Effector memory CD4-positive, alpha-beta T cell (primary cell): ENCODE measurements at places on chromosomes 2 and 18.

GRCh38 chr2:10097352-10098148 lies 17.3 kb upstream of the CYS1 start:
- DNase-seq = no peak

GRCh38 chr18:45156946-45157345 lies 458.3 kb upstream of the SLC14A2 start:
- no peak for DNase-seq

GRCh38 chr2:41595240-41595639 lies 452.6 kb upstream of the PKDCC start:
- no peak for DNase-seq

DNA sequence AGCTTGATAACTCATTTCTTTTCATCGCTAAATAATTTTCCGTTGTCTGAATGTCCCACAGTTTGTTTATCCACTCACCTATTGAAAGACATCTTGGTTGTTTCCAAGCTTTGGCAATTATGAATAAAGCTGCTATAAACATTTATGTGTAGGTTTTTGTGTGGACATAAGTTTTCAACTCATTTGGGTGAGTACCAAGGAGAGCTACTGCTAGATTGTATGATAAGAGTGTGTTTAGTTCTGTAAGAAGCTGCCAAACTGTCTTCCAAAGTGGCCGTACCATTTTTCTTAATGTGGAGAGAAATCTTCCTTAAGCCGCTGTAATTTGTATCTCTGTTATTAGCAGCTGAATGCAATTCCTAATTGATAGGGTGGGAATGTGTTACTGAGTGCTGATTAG lies 11.4 kb upstream of the CTIF start:
- no peak for DNase-seq

DNA sequence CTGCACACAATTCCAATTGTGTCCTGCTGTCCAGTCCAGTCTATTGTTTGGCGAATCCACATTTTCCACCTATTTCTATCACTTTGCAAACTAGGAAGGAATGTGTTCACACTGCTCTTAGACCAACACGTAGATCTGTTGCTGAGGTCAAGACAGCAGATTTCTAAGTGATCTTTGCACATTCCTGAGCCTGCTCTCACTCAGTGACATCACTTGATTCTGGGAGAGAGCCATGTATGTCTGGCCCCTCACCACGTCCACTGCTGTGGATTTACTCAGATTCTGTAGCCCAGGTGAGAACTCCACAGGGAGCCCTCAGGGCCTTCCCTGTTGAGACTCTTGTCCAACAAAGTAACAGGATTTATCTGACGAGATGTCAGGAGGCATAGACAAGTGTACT lies 317.2 kb downstream of the TSN start:
- DNase-seq = no peak

- peak; percentile 69 for DNase-seq
Measured at GRCh38 chr2:96116424-96116878, at the start of gene ADRA2B. Gene ADRA2B, minus strand, starts transcription at chr2:96116571. Its CDS starts 422 bp downstream, at chr2:96116149.

DNA sequence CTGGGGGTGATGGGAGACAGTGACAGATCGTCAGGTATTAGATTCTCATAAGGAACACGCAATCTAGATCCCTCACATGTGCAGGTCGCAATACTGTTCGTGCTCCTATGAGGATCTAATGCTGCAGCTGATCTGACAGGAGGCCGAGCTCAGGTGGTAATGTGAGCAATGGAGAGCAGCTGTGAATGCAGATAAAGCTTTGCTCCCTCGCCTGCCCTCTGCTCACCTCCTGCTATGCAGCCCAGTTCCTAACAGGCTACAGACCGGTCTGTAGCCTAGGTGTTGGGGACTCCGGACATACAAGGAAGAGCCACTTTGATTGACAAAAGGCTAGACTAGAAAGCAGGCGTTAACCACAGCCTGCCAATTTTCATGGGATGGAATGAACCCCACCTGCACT lies 183.6 kb upstream of the TMEM200C start:
- no peak for DNase-seq

DNA sequence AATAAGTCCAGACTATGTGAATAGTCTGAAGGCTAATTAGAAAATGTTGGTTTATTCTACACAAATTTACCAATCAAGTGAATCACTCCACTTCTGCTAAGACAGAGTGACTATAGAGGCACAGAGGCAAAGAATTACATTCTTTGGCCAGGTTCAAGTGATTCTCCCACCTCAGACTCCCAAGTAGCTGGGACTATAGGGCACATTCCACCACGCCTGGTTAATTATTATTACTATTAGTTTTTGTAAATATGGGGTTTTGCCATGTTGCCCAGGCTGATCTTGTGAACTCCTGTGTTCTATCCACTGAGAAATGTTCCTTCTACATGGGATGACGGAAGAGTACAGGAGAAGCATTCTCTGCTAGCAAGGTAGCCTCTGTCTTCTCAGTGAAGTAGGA lies 37.6 kb upstream of the PSME4 start:
- DNase-seq = no peak

DNA sequence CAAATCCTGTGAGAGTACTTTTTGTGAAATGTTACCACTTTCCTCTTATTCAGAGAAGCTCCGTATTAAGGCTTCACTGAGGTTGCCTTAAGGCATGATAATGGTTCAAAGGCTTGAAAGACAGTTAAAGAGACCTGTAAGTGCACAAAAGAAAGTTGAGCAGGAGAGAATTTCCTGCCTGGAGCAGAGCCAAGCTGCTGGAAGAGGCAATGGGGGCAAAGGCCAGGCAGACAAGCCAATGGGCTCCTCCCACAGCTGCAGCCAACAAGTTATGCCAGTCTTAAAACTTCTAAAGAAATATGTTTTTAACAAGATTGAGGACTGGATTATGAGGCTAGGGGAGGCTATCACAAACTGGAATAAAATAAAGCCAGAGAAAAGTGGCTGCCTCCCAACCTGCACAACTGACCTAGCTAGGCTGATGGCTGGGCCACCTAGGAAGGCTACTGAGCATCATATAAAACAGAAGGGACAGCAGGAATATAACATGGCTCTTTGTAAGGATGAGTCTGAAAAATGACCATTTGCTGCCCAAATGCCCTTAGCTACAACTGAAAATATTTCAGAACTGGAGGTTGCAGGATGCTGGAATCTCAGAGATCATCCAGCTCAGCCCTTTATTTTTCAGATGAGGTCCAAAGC lies 2.1 kb downstream of the IL1B start:
- no peak for DNase-seq

- no peak for DNase-seq
Measured at GRCh38 chr2:216803791-216804190, 56.1 kb downstream of the TNP1 start.
